ENCODE measurements at places on chromosomes 3 and 15.

DNA sequence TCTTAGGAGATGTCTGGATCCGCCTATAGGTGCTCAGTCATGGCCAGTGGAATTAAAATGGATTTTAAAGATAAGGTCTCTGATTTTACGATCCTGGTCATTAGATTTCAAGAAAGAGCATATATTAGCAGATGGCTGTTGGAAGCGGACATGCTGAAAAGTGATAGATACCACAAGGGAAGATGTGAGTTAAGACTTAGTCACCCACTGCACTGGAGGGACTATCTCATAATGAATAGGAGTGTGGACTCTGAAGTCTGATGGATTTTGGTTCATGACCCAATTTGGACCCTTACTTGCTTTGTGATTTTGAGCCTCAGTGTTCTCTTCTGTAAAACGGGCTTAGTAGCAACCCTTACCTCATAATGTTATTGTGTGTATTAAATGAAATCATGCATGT, 214.7 kb downstream of the CHST2 start:
- DNase-seq: no peak

GRCh38 chr3:4634894-4635293, 141.7 kb downstream of the ITPR1 start:
- no peak for DNase-seq

GRCh38 chr15:60195611-60196010, 191.5 kb downstream of the FOXB1 start:
- no peak for DNase-seq

DNA sequence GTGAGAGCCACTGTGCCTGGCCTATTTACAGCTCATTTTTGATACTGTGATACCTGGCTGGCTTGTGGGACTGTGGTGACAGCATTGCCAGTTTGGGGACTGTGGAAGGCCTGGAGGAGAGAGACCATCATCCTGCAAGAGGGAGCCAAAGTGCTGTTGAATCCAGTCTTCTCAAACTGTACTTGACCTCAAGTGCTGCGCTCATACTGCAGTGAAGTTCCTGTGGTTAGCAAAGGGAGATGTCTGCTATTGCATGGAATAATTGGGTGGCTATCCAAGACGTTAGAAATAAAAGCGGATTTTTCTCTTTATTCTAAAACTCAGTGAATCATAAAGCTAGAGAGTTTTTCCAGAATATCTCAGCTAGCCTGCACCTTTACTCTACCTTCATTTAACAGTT, 83.4 kb downstream of the CCK start:
- no peak for DNase-seq

GRCh38 chr3:163543662-163544061, 1534.6 kb downstream of the SI start:
- no peak for DNase-seq

DNA sequence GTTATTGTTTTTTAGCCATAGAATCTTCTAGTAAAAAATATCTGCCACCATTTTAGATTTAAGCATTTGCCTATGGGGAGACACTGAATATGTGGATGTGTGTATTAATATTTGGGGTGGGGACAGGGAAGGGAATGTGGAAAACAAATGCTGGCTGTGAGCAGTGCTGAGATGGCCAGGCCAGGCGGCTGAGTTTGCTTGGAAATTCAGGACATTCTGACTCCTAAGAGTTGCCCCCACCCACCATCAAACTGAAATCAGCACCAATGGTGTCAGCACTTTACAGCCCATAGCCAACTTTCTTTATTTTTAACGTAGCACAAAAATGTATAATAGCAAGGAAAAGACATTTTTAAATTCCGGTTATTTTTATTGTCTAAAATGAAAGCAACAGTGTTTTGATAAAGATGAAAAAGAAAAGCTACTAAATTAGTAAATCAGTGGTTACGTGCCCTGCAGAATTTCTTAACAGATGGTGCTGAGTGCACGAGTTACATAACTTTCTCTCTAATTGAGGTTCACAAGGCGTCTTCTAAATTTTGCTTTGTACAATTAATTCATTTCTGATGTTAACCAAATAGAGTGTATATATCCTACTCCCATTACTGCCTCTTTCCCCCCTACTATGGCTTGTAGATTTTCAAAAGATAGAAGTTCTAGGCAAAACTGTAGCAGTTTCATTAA, 34.0 kb downstream of the B3GALNT1 start:
- DNase-seq: no peak

GRCh38 chr15:34780725-34781124, 14.6 kb downstream of the ACTC1 start:
- no peak for DNase-seq

DNA sequence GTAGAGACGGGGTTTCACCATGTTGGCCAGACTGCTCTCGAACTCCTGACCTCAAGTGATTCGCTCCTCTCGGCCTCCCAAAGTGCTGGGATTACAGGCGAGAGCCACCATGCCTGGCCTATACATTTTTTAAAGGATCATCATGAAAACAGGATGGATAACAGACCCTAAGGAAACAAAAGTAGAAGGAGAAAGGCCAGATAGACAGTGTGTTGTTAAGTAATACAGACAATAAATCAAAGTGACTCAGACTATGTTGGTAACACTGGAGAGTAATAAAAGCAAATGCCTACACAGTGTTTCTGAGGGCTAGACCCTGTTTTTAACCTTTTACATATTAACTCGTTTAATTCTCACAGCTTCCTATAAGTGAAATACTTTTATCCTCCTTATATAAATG, 133.8 kb upstream of the MCTP2 start:
- DNase-seq: no peak

- no peak for DNase-seq
Measured at GRCh38 chr3:8606701-8607231, 37.8 kb downstream of the SSUH2 start.

GRCh38 chr15:41993472-41994170, 21.3 kb upstream of the EHD4 start:
- no peak for DNase-seq

GRCh38 chr15:60840703-60841411, 361.9 kb upstream of the ICE2 start:
- DNase-seq: no peak

DNA sequence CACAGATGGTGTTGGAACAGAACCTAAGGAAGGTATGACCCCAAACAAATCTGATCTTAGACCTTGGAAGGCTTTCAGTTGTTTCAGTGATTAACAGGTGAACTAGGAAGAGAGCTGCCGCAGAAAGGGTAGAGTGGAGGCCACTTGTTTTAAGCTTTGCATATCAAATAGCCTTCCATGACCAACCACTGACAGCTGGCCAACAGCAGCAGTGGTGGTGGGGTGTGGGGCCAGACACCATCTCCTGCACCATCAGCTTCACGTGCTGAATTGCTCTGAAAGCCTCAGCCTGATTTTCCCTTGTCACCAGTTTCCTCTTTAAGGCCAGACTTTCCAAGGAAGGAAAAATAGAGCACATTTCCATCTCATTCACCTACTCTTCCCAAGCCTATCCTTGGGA, 16.6 kb upstream of the OSBPL11 start:
- no peak for DNase-seq

- no peak for DNase-seq
Measured at GRCh38 chr3:8793242-8793641, 23.8 kb upstream of the OXTR start.

GRCh38 chr3:38122712-38123290, 14.1 kb downstream of the ACAA1 start:
- DNase-seq: no peak

- DNase-seq: no peak
Measured at GRCh38 chr15:71293723-71294122, 178.5 kb downstream of the THSD4 start.

- no peak for DNase-seq
Measured at GRCh38 chr3:11662392-11662990, 18.8 kb upstream of the VGLL4 start.

- DNase-seq: no peak
Measured at GRCh38 chr15:32802286-32802936, 84.6 kb downstream of the GREM1 start.

DNA sequence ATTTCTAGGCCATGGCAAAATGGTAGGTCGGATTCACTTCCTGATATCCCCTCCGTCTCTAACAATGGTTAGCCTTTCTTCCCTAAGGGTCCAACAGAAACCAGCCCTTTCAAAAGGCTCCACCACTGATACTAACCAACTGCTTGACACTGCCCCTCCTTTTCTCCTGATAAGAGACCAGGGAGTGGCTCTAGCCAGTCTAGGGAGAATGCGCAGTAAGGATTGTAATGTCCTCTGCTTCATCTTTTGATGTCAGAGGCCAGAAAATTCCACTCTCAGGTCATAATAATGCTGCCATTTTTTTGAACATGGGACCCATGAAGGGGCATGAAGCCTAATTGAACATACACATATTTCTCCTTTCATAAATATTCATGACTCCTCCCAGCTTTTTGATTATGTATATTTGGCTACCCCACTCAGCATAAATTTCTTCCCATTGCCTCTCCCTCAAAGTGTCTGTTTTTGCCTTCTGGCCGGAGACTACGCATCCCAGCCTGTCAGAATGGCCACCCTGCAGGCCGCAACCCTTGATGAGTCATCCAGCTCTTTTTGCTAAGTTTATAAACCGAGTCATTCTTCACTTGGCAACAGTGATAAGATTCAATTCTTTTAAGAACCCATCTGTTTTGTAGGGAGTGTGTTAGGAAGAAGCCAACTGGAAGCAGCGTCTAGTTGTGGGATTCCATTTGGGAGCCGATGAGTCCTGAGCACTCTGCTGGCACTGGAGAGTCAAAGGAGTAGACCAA, 189.0 kb upstream of the MCTP2 start:
- DNase-seq: no peak

- DNase-seq: no peak
Measured at GRCh38 chr15:51750792-51751696, at the start of gene TMOD2. TSS of gene TMOD2 (plus strand) at chr15:51751597. CDS start at chr15:51766442, 14,845 bp downstream.

GRCh38 chr3:160982491-160982890, 122.7 kb downstream of the B3GALNT1 start:
- no peak for DNase-seq

GRCh38 chr15:74958908-74959585, 2.5 kb upstream of the RPP25 start:
- no peak for DNase-seq

DNA sequence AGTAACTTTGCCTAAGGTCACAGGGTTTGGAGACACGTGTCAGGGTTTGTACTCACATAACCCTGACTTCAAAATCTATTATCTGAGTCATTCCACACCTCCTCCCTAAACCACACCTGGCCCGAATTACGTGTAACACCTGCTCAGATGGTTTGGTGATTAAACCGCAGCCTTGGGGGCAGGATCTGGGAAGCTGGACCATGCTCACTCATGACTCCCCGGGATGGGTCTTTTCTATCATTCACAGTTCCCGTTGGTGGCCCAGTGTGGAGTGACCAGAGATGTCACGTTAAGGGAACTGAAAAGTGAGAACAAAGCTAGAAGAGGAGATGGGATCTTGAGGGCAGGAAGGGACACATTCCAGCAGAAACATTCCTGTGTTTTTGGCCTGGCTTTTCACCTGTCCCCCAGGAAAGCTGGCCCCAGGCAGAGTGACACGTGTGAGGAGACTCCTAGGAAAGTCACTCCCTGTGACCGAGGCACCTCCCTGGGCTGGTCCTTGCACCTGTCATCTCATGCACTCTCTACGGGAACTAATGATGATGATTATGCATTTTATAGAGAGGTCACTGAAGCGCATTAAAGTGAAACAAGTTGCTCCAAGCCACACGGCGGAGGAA, 75.4 kb upstream of the POMGNT2 start:
- DNase-seq: no peak

DNA sequence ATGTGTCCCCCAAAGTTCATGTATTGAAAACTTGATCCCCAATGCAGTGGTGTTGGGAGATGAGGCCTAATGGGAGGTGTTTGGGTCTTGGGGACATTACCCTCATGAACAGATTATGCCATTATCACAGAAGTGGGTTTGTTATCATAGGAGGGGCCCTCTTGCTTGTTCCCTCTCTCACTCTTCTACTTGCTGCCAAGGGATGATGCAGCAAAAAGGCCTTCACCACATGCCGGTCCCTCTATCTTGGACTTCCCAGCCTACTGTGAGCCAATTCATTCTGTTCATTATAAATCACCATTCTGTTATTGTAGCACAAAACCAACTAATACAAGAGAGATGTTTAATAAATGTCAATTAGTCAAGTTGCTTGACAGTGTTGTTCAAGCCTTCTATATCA, 47.2 kb downstream of the FAM227B start:
- DNase-seq: no peak

- no peak for DNase-seq
Measured at GRCh38 chr3:113601240-113601639, 68.9 kb downstream of the SIDT1 start.

- DNase-seq: no peak
Measured at GRCh38 chr15:101642361-101642760, 9.8 kb downstream of the TM2D3 start.

DNA sequence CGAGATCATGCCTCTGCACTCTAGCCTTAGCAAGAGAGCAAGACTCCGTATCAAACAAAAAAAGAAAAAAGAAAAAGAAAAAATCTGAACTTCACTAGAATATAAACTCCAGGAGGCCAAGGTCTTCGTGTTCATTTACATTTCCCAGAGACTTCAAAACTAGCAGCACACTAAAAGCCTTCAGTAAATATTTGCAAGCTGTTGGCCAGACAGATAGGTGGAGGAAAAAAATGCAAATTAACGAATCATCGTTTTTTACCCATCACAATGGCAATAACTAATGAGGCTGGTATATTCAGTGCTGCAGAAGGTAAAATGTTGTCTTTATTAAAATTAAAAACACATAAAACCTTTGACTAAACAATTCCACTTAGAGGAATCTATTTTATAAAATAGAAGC, 80.6 kb downstream of the CLASP2 start:
- DNase-seq: no peak

GRCh38 chr3:171671709-171672108, 138.6 kb downstream of the PLD1 start:
- no peak for DNase-seq

GRCh38 chr15:48688493-48688892, 43.0 kb upstream of the FBN1 start:
- no peak for DNase-seq

GRCh38 chr3:21484057-21484827, 266.8 kb downstream of the ZNF385D start:
- DNase-seq: no peak

GRCh38 chr3:133998691-133999241, 31.0 kb downstream of the SLCO2A1 start:
- DNase-seq: no peak

- no peak for DNase-seq
Measured at GRCh38 chr3:175989161-175989560, 1130.0 kb downstream of the NAALADL2 start.

- DNase-seq: no peak
Measured at GRCh38 chr3:104635872-104636580, 730.7 kb upstream of the ALCAM start.

- no peak for DNase-seq
Measured at GRCh38 chr3:177362626-177363025, 165.3 kb upstream of the TBL1XR1 start.

DNA sequence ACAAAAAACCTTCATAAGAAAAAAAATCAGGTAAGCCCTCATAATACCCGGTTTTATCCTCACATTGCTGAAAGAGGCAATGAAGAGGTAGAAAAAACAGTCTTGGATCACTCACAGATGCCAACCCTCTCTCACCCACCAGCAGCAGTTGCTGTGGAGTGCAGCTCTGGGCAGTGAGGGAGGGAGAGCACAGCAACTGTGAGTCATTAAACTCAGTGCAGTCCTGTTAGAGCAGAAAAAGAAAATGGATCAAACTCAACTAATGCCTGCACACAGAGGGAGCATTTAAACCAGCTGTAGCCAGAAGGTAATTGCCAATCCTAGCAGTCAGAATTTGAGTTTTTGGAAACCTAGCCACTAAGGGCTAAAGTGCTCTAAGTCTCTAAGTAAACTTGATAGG, 1050.6 kb upstream of the ALCAM start:
- no peak for DNase-seq

- no peak for DNase-seq
Measured at GRCh38 chr15:57432141-57432741, 55.9 kb downstream of the CGNL1 start.

- no peak for DNase-seq
Measured at GRCh38 chr15:31435261-31435911, 108.8 kb downstream of the KLF13 start.

All from cortex of kidney (tissue), 1 donor.